B cell (primary cell): ENCODE measurements at places on chromosomes 13 and 19.

- DNase-seq, result no peak
Measured at GRCh38 chr13:99059498-99060075, 81.7 kb upstream of the DOCK9 start.

GRCh38 chr19:3135961-3136683, at the start of gene GNA15:
Gene GNA15, plus strand, starts transcription at chr19:3136033. Its CDS starts 418 bp downstream, at chr19:3136451.
- peak; percentile 68 for DNase-seq

DNA sequence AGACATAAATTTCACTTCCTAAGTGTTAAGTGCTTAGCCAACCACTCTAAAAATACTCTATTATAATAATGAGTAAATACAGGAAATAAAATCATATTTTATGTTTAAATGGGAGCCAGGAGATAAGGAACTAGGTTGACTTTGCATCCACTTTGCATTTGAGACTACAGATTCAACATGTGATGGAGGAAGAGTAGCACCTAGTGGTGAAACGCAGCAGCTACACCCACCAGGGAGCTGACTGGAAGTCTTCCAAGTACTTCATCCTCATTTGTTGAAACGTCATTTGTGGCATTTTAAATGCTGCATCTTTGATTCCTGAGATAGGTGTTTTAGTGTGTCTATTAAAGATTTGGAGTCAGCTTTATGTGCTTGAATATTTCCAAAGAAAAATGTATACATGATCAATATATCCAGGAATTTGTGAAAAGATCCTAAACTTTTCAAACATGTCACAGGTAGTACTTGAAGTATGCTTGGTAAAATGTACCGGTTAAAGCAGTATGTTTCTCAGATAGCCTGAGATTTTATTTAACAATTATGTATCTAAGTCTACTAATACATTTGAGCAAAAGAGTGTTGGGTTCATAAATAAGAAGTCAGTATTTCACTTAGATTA, 17.4 kb upstream of the KCTD12 start:
- peak; percentile 76 for DNase-seq

- DNase-seq, result no peak
Measured at GRCh38 chr13:73063166-73063565, 4.4 kb downstream of the KLF5 start.

DNA sequence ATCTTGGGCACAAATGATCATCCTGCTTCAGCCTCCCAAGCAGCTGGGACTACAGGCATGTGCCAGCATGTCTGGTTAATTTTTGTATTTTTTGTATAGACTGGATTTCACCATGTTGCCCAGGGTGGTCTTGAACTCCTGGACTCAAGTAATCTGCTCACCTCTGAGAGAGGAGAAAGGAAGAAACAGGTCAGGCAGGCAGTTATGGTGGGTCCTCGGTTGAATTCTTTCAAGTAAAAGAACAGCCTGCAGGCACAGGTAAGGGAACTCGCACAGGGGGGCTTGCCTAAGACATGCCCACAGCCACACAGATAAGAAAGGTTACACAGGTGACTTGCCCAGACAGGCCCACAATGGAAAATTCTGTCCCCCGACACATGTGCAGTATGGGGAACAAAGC, 34.8 kb upstream of the CYSLTR2 start:
- no peak for DNase-seq

- no peak for DNase-seq
Measured at GRCh38 chr19:56884441-56884840, 43.9 kb upstream of the PEG3 start.

DNA sequence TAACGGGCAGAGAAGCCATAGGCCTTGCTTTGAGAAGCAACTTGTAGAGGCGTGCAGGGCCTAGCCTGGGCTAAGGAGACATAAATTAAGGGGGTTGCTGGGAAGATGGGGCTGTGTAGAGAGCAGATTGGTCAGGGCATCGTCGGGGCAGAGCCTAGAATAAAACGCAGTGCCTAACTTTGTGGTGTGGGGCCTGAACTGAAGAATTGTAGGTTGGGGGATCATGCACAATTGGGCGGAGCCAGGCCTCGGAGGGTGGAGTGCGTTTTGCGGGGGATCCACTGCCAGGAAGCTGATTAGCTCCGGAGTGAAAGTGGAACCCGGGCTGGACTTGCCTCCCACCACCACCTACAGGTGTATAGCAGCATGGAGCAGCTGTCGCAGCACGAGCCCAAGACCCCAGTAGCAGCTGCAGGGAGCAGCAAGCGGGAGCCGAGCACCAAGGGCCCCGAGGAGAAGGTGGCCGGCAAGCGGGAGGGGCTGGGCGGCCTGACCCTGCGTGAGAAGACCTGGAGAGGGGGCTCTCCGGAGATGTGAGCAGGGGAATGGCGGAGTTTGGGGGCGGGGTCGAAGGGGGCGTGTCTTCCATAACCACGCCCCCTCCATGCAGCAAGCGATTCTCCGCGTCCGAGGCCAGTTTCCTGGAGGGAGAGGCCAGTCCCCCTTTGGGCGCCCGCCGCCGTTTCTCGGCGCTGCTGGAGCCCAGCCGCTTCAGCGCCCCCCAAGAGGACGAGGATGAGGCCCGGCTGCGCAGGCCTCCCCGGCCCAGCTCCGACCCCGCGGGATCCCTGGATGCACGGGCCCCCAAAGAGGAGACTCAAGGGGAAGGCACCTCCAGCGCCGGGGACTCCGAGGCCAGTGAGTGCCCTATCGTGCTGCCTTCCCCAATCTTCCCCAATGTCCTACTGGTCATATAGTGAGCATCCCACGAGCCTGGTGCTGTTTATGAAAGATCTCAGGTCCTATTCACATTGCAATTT, 13.8 kb downstream of the DNASE2 start:
- DNase-seq, result peak; percentile 91

DNA sequence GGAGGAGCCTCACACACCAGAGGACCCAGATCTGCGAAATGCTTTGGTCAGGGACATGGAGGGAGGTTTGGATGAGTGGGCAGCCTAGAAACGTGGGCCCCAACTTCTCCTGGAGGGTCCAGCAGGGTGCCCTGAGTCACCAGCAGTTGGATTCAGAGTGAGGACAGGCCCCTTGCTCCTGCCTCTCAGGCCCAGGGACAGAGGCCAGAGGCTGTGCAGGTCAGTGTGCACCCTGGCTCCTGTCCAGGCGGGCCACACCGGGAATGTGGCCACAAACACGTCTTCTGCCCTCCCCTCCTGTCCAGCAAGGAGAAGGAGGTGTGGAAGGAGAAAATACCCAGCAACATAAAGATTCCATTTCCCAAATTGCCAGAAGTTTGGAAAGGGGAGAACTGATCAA, 19.4 kb downstream of the IRS2 start:
- DNase-seq, result no peak
